ENCODE measurements at places on chromosomes 5 and 9.

DNA sequence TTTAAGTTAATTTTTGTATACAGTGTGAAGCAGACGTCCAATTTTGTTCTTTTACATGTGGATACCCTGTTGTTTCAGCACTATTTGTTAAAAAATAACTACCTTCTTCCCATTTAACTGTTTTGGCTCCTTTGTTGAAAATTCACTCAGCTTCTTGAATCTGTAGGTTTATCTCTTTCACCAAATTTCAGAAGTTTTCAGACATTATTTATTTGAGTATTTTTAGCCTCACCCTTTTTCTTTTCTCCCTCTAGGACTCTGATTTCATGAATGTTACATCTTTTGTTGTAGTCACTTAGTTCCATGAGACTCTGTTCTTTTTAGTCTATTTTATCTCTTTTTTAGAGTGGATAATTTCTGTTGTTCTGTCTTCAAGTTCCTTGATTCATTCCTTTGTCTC, 4.6 kb upstream of the TNPO1 start:
- DNase-seq, result no peak

DNA sequence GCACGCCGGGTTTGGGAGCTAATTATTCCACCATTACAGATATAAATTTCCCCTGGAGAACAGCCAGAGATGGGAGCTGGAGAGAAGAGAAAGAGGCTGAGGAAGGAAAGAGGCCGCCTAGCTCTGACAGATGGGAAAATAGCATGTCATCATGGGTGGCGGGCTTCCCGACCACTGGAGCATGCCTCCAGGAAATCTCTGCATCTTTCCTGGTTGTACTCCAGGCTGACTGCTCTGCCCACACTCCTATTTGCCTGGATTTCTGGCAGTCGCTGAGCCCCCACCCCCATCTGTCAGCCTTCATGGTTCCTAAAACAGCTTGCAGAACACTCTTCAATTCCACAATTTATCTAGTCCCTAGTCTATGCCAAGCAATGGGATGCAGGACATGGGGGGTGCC, 14.3 kb upstream of the GABRP start:
- no peak for DNase-seq

GRCh38 chr5:180825768-180826525, 23.3 kb upstream of the MGAT1 start:
- no peak for DNase-seq

- no peak for DNase-seq
Observed at GRCh38 chr5:113250341-113250953, 184.3 kb downstream of the TSSK1B start.

GRCh38 chr5:132205385-132206125, 22.1 kb downstream of the P4HA2 start:
- DNase-seq, result no peak

DNA sequence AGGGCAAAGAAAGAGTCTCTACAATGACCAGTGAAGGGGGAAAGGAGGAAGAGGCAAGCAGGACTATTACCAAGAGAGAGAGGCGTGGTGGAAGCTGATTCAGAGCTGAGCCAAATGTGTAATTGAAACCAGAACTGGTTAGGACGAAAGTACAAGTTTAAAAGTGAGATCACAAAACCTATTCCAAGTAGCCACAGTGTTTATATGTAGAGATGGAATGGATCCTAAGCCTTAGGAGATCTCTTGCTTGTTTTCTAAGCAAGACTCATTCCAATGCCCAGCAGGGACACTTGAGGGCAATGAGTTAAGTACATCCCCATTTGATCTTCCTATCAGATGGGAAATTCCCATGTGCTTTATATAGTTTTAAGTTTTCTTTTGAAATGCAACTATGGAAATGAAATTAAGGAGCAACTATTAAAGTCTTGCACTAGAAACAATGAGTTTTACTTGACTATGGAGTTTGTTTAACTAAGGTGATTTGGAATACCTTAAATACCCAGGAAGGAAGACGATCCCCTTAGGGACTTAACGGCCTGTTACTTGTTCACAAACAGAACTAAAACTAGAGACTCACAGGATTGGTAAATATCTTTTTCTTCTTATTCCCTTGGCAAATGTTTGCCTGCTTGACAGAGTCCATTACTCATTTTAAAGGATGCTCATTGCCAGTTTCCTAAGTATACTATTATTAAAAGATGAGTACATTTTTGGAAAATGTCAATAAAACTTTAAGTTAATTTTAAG, 51.1 kb upstream of the SNX2 start:
- DNase-seq, result no peak

GRCh38 chr9:36934478-36935065, 99.5 kb downstream of the PAX5 start:
- no peak for DNase-seq

DNA sequence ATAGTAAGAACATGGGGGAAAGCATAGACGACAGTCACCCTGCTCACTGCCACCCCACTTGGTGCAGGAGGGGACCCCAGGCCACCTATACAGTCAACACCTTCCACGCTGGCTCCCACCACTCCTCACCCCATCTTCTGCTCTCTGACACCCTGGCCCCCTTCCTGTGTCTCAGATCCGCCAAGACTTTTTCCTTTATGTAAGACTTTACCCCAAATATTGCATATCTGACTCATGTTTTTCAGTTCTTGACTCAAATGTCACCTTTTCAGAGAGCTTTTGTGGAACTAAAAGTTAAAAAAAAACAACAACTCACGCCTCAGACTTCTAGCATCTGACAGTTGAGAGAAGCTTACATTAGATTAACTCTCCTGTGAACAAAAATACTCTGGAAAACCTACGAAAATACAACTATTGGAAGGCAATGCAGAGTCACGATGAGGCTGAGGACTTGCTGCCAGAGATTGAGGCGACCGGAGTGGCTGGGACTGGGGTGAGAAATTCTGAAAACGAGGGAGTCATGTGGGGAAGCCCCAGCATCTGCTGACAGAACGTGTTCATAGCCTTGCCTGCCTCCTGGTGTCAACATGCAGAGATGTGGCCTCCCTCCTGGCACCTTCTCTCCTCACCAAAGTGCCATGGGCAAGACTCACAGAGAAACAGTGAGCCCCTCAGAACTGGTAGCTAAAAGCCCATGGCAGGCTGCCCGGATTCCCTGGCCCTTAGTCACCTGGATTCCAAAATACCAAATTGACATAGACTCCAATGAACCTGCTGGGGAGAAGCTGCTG, 22.4 kb upstream of the FCN2 start:
- no peak for DNase-seq

GRCh38 chr9:81999806-82000205, 11.2 kb downstream of the SPATA31D1 start:
- no peak for DNase-seq

- no peak for DNase-seq
Observed at GRCh38 chr5:94440015-94440414, 178.4 kb downstream of the KIAA0825 start.

GRCh38 chr5:14190194-14191164, 47.3 kb downstream of the TRIO start:
- DNase-seq, result no peak

DNA sequence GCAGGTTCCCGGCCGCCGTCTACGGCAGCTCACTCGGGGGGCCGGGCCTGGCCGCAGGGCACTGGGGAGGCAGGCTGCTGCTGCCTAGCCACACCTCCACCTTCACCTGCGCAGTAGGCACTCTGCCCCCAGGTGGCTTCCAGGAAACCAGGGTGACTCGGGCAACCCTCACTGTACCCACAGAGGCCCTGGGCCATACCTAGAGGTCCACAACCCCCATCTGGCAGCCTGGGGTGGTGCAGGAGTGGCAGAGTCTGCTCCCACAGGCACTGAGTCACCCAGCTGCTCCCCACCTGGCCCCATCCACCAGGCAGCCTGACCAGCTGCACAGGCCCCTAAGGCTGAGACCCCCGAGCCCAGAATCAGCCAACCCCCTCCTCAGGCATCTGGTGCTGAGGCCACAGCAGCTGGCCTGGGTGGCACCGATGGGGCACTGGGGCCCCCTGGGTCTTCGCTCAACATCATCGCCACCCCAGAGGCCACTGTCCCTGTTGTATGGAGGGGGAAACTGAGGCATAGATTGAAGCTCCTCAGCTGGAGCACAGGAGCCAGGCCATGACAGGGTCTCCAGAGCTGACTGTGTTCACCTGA, 70.2 kb downstream of the KCNT1 start:
- DNase-seq, result no peak

DNA sequence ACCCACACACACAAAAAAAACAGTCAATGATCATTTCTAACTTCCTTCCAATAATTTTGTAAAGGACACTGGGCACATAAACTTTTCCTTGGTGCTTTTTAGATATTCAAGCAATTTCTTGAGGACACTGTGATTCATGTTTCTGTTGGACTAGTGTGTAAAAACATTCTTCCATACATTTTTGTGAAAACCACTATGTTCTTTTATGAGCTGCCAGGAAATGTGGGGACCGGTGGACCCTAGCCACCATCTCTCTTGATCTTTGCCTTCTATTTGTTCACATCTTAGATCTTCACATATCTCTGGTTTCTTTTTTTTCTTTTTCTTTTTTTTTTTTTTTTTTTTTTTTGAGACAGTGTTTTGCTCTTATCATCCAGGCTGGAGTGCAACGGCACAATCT, 287.4 kb downstream of the GLIS3 start:
- no peak for DNase-seq

- DNase-seq, result no peak
Observed at GRCh38 chr5:175867587-175868347, 3.6 kb upstream of the CPLX2 start.
